ENCODE measurements at places on chromosomes 16 and 17. TPM values are rescaled to one million over a fixed set of nuclear protein-coding genes. Genes with fewer than 3 reads are reported as not detected.

The ADAP2 gene
- total RNA-seq = 0.75 TPM

The ACSM2B gene
- not detected for total RNA-seq

The CCL7 gene
- not detected for total RNA-seq

The SNRNP25 gene
- 31.8 TPM for total RNA-seq

The SIAH1 gene
- total RNA-seq = 17.3 TPM

The ACSM5 gene
- 3.6 TPM for total RNA-seq

The RUNDC3A gene
- not detected for total RNA-seq

The LYRM9 gene
- 8.0 TPM for total RNA-seq

DNA sequence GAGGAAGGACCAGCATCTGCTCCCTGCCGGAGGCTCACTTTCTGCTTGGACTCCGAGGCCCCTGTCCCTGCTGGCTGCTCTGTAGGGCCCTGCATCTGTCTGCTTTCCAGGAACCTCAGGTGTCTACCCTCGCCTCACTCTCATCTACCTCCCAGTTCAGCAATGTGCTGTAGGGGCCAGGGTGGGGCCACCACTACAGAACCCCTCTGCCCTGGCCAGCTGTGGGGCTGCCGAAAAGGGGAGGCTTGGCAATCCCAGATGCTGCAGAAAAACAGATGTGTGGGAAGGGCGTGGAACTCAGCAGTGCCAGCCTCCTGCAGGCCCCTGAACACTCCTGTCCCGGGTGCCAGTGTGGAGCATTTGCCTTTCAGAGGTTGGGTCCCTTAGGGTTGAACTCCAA is 80.1 kb upstream of the ZNF469 start:
- DNase-seq = no peak

DNA sequence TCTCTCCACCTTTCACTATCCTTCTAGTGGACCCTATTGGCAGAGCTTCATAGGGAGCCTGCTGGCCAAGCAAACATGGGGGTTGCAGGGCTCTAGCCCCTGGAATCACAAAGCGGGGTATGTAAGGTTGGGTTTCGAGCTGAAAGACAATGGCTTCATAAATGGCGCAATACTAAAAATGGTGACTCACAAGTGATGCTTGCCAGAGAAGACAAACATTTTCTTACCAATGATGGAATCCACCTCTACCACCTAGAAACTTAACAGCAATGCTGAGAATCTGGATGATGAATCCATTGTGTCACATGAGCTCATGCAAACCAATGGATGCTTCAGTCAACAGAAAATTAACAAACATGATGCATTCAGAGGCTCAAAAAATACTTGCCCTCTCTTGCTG is 375.3 kb upstream of the PSMD7 start:
- DNase-seq = no peak

GRCh38 chr16:89860747-89861304 is 12.6 kb upstream of the TCF25 start:
- peak; percentile 36 for DNase-seq

DNA sequence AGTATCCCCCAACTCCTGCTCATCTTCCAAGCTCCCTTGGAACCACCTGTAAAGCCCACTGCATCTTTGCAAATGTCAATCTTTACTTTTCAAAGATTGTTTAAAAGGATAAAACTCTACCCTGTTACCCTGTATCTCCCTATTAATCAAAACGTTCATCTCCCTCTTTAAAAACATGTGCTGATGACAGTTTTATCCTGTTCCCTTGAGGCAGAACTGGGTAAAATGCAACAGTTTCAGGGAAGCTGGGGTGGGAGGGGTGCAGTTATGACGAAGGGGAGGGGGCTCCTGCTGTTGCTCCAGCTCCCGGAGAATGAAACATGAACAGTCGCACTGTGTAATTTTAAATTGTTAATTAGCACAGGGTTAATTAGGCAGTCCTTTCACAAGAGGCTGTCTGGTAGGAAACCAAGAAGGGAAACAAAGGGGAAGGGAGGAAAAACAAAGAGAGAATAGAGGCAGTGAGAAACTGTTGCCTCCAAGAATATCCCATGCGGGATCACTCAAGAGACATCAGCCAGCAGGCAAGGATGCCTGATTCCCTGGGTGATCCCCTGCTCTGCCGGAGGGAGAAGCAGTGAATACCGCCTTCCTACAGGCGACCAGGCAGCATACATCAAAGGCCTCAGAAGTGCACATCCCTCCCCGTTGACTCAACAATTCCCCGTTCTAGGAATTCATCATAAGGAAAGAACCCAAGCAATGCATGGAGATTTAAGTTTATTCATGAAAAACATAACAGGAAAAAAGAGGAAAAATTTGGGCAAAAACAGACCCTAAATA is 84.2 kb downstream of the ZFHX3 start:
- DNase-seq = no peak

All from LHCN-M2 (cell line).